H4 (cell line): ENCODE measurements at places on chromosomes 16 and 17. TPM values are rescaled to one million over a fixed set of nuclear protein-coding genes. Genes with fewer than 3 reads are reported as not detected.

GRCh38 chr17:6480303-6480675 is 36.0 kb downstream of the PIMREG start:
- no peak for DNase-seq

DNA sequence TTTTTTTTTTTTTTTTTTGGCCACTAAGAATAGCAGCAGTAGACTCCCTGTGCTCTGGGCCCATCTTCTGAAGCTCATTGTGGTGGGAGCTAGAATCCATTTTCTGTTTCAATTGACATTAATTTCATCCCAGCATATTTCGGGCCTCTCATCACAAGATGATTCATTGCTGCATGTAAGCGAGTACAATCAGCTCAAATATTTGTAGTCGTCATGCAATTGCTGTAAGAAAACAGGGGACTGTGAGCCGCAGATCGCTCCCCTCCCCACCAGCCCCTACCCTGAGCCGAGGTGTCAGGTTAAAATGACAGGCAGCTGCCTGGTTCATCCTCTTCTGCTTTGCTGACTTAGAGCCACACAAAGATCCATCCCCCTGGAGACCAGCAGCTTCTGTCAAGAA is 358.8 kb upstream of the CDH5 start:
- DNase-seq = no peak

The CD68 gene
- total RNA-seq = 19.9 and 21.6 TPM in 2 replicates

The RAD51D gene
- 11.8 and 11.9 TPM in 2 replicates for total RNA-seq

DNA sequence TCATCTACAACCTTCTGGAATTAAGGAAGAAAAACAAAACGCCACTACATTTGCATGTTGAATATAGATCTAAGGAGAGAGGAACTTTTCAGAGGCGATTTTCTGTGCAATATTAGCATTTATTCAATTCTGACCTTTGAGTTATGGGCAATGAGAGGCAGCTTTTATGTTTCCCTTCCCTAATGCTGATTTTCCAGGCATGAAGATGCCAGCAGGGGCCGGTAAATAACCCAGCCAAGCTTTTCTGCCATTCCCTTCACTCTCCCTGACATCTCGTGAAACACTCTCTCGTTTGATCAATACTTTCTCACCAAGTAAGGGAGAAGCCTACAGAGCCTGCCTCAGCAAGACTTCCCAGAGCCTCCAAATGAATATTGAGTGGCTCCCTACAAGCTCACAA is 470.5 kb upstream of the GOT2 start:
- no peak for DNase-seq

GRCh38 chr17:41659427-41660212 is 29.1 kb upstream of the EIF1 start:
- no peak for DNase-seq

DNA sequence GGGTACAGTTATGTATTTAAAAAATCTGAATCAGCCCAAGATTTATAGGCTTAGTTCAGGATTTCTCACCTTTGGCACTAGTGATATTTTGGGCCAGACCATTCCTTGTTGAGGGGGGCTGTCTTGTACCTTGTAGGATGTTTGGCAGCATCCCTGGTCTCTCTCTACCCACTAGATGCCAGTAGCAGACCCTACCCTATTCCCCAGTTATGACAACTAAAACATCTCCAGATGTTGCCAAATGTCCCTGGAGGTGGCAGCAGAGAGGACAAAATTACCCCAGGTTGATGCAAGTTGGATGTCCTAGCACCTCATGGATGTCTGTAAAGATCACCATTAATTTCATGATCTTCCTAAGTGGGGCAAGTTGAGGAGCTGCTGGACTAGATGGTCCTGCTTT is 45.8 kb downstream of the SYT17 start:
- no peak for DNase-seq

The ZNF771 gene
- 12.0 and 24.3 TPM in 2 replicates for total RNA-seq

The SPATA22 gene
- not detected in 2 replicates for total RNA-seq

The UBALD1 gene
- total RNA-seq = 2.2 and 2.5 TPM in 2 replicates

DNA sequence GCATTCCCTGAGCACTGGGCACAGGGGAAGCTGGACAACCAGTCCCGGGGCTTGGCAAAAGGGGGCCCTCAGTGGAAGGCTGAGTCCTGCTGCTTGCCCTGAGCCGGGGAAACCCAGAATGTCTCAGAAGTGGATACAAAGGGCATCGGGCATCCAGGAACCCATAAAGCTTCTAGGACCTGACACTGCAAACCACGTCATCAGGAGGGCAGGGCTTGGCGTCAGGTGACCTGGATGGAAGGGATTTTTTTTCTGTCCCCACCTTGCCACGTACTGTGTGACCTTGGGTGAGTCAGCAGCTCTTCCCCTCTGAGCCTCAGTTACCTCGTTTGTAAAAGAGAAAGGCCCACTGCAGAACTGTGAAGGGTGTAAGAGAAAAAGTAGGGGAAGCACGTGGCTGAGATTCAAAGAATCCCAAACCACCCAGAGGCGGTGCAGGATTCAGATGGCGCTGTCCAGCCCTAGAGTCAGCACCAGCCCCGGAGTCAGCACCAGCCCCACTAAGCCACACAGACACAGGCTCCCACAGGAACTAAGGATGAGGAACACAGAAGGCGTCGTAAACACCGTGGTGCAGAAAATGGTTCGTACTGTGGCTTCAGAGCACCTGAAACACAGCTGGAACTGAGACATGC is 53.7 kb downstream of the C16orf95 start:
- no peak for DNase-seq

The SRCAP gene
- total RNA-seq = 5.0 and 6.2 TPM in 2 replicates

GRCh38 chr17:27552276-27552732 is 78.7 kb upstream of the LGALS9 start:
- DNase-seq = peak; percentile 73

DNA sequence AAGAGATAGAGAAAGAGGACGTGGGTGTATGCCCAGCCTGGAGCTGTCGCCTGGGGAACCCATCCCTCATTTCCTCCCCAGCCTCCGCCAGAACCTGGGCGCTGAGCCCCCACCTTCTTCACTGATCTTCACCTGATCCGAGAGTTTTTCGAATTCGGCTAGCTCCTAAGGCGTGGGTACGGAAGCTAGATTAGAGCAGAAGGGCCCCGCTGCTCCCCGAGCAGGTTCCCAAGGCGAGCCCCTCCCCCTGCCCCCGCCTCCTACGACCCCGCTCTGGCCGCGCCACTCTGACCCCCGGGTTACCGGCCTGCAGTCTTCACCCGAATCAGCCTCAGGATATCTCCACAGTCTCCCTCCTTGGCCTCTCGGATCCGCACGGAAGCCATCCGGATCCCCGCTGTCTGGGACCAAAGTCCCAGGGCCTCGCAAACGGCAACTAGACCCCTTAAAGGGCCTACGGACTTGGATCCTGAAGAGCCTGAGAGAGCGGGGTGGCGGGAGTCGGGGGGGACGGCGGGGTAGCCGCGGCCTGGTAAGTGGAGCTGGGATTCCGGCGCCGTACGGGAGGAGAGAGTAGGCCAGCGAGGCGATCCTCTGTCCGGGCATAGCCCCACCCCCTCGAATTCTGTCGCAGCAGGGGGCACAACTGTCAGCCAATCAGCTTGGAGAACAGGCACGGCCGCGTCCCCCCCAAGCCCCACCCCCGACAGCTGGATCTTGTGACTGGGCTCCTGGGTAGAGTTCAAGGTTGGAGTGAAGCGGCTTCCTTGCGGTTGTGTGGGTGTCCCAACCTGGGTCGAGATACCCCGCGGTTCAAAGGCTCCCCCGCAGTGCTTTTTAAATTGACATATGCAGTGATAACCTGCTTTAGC is at the start of gene SAT2:
SAT2 (minus strand) TSS at position 572 of the 872 bp plus-strand sequence; CDS start at position 386, 186 bp downstream.
- DNase-seq = peak; percentile 75

The NOD2 gene
- not detected in 2 replicates for total RNA-seq

DNA sequence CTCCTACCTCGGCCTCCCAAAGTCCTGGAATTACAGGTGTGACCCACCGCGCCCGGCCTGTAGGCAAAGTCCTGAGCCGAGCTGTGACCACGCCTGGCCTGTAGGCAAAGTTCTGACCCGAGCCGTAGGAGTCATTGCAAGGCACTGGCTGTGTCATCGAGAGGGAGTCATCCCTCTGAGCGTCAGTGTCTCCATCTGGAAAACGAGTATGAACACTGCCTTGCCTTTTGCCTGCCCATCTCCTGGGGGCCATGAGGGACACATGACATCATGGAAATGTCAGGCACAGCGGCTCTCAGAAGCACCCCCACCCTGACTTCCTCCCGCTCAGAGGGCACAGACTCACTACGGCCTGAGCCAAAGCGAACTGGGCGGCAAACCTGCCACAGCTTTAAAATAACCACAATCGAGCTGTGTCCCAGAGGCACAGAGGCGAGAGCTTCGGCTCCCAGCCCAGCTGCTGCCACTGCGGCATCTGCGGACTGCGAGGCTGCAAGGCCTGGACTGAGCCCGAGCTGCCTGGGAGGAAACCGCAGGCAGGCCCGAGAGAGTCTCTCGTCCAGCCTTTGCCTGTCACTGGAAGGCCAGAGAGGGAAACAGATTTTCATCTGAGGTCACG is 50.8 kb downstream of the RPH3AL start:
- no peak for DNase-seq

The HOXB2 gene
- total RNA-seq = 5.3 and 11.1 TPM in 2 replicates
